Fibroblast of gingiva (primary cell): ENCODE measurements at places on chromosomes 2 and 18.

GRCh38 chr2:42558827-42559226, 9.6 kb upstream of the MTA3 start:
- no peak for DNase-seq

- DNase-seq, result no peak
Observed at GRCh38 chr18:2573408-2573807, 2.1 kb downstream of the NDC80 start.

- DNase-seq, result no peak
Observed at GRCh38 chr18:79789901-79790890, 7.5 kb upstream of the KCNG2 start.

DNA sequence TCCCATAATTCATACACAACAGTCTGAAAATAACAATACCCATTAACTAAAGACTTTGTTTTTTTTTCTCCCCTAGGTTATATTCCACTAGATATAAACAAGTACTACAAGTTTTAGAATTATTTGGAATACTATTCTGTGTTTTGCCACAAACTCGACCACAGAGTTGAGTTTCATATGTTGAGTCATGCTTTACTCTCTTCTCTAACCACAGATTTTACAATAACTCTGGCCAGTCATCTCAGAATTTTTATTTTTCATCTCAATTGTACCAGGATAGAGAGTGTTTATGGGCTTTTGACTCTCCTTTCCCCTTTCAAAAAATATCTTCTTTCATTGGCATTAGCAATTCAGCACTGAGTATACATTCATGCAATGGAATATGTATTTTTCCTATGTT, 348.7 kb upstream of the GALNT5 start:
- peak; percentile 62 for DNase-seq

DNA sequence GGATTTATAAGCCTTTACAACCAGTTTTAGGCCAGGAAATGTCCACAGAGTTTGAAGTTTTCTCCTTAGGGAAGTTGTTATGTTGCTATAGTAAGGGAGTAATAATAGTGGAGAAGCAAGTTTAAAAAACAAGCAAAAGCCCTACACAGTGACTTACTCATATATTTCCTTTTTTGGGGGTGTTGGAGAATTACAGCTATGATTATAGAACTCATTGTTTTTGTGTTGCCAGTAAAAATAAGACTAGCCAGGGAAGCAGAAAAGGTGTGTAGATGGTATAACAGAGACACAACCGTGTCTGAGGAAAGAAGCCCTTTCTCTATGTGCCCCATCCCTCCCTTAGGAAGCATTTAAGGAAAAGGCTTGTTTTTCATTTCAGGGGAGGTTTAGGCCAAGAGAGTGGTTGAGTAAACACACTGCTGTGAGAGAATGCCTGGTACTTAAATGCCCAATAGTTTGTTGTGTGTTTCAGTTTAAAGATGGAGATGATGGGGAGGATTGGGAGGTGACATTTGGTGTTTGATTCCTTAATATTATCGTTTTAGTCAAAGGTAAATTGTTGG, 2.3 kb downstream of the VAPA start:
- DNase-seq, result no peak

- DNase-seq, result no peak
Observed at GRCh38 chr2:80019571-80020460, 284.7 kb downstream of the LRRTM1 start.

DNA sequence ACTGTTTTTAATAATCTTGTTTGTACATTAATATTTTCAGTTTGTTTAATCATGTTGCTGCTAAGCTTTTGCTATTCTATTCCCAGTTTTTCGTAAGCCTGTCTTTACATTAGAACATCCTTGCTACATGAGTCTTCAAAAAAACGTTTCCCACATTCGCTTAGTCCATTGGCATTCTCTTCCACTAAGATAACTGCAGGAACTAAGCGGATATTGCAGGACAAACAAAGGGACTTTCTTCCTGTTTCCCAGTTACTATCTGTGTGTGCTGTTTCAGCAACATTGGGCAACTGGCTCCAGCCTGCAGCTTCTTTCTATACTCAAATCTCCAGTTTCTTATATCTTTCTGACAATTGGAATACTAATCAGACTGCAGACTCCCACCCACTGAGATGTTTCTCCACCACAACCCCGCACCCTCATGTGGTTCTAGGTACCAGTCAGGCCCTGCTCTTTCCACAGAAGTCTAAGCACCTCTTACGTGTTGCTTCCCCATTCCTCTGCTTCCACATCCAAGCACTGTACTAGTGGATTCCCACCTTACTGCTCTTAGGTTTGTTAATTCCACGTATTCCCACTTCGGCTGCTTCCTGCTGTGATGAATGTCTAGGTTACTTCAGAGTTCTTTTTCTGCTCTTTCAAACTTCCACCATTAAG, 420.3 kb downstream of the LRRTM4 start:
- DNase-seq, result no peak

- DNase-seq, result no peak
Observed at GRCh38 chr2:109538546-109538945, 75.2 kb downstream of the SEPTIN10 start.

DNA sequence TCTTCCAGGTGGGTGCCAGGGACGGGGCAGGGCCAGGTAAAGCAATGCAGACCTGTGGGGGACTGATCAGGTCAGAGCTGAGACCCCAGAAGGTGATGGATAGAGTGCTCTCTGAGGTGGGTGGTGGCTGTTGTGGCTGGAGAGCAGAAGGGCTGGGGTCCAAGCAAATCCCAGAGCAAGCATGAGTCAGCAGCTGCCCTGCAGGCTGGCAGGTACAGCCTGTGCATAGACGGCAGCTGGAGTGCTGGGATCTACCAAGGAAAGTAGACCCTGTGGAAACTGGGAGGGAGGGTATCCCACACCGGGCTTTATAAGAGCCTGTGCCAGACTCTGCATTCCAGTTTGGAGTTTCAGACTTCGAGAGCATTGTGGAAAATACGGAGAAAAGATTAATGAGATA, 663 bp downstream of the TRIM54 start:
- no peak for DNase-seq

GRCh38 chr2:135985826-135986393, 484 bp upstream of the DARS1 start:
- DNase-seq, result no peak

- no peak for DNase-seq
Observed at GRCh38 chr18:34529358-34530335, 180.5 kb upstream of the DTNA start.

GRCh38 chr2:104787298-104788065, 66.4 kb upstream of the POU3F3 start:
- DNase-seq, result no peak

GRCh38 chr18:21857871-21858270, 117.3 kb downstream of the MIB1 start:
- DNase-seq, result no peak

- DNase-seq, result no peak
Observed at GRCh38 chr18:24611075-24611474, 150.6 kb downstream of the HRH4 start.

DNA sequence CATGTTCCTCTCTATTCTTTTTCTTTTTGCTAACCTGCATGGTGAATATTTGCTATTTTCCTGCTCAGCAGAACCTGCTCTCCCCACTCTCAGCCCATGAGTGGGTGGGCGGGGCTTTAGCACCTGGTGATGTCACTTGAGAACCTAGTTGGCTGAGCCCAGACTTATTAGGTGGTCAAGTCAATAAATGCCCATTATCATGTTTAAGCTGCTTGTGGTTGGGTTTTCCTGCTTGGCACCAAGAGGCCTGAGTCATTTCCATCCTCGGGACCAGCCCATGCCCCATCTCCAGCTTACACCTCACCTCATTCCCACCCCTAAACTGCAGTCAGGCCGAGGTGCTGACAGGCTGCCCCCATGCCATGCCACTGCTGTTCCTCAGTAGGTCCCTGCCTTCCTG, 226.6 kb downstream of the ANKRD30B start:
- DNase-seq, result peak; percentile 24

DNA sequence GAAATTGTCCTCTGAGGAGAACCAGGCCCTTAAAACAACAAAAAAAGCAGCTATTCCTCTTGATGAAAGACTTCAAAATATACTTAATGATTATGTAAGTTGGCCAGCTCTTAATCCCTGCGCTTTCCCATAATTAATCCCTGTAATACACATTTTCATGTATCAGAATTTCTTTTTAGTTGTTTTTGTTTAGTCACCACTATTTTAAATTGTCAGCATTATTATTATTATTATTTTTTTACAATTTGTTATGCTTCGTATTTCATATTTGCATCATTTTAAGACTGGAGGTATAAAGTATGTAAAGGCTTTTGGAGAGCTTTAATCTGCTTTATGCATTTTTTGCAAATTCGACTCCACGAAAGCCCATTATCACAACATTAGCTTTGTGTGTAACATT, 152.9 kb downstream of the ACOXL start:
- no peak for DNase-seq

DNA sequence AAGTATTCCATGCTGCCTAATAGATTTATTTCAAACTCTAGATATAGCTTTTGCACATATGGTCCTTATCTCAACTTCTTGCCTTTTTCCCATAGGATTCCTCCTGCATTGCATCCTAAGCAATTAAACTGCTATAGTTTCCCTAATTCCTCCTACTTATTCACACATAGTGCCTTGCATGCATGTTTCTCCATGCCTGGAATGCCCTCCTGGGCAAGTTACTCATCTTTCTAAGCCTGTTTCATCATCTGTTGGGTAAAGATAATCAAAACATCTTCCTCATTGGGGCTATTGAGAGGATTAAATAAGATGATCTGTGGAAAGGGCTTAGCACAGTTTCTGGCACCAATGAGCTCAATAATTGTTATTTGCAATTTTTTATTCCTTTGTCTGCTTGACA, 726.5 kb downstream of the SLC4A3 start:
- peak; percentile 43 for DNase-seq

- DNase-seq, result no peak
Observed at GRCh38 chr2:134232461-134232860, 21.4 kb upstream of the MGAT5 start.

GRCh38 chr2:206526416-206526815, 83.1 kb downstream of the ADAM23 start:
- no peak for DNase-seq

DNA sequence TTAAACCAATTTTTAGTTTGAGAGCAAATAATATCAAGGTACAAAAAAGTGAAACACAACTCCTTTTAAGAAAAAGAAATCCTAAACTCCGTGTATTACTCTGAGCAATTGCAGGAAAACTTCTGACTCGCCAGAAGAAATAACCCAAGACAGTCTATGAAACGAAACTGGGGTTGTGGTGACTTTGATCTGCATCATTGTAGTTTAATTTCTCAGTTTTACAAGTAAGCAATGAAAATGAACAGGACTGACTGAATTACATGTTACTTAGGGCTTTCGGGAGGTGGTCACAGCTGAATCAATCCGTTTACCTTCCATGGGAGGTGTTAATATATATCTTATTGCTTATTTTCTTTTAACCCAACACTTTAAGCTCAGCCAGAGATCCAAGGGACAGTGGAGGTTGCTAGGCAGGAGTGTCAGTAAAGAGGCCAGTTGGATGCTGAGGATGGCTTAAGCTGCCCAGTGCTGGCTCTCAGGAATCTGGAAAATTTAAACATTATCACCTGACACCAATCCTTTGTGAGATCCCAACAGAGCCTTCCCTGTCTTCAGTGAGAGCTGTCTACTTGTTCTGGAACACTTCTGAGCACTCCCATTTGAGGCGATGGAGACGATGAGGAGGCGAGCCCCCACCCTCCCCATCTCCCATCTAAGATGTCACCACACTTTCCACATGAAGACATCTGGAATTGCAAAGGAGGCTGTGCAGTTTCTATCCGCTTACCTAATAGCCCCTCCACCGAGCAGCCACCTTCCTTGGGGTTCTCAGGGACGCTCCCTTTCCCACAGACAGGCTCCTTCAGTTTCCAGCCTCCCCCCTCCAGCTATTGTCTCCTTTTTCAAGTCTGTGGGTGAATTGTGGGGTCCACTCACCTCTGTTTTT, 3.6 kb upstream of the RAB31 start:
- no peak for DNase-seq

- no peak for DNase-seq
Observed at GRCh38 chr2:61410185-61410584, 60.7 kb downstream of the USP34 start.

- DNase-seq, result no peak
Observed at GRCh38 chr2:45145073-45145899, 136.0 kb upstream of the SIX2 start.

DNA sequence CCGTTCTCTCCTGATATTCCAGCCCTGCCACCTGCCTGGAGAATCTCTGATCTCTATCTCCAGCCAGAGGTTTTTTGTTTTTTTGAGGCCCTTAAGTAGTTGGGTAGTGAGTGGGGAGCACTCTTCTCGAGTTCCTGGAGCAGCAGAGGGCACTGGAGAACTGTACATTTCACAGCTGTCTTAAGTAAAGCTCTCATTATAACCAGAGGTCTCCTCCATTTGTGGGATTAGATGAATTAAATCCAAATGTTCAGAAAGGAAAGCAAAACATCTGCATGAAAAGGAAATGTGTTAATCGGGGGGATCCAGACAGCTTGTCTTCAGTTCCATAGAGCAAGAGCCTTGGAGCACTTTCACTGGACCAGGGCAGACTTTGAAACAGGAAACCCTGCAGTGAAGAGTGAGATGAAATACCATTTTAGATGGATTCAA, 32.8 kb downstream of the AOX1 start:
- peak; percentile 87 for DNase-seq

DNA sequence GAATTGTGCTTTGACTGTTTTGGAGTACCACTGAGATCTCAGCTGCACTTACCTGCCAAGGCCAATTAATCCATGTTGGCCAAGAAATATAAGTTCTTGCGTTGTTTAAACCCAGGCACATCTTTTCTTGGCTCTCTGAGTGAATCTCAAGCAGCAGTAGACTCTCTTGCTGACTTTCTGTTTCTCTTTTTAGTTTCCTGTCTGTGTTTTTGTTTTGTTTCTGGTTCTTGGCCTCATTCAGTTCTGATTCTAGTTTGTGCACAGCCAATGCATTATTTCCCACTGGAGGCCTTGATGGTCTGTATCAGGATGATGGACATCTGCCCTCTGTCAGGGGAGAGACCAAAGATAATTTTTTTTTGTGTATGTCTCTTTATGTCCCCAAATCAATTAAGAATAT, 379.4 kb downstream of the CDH2 start:
- DNase-seq, result no peak

DNA sequence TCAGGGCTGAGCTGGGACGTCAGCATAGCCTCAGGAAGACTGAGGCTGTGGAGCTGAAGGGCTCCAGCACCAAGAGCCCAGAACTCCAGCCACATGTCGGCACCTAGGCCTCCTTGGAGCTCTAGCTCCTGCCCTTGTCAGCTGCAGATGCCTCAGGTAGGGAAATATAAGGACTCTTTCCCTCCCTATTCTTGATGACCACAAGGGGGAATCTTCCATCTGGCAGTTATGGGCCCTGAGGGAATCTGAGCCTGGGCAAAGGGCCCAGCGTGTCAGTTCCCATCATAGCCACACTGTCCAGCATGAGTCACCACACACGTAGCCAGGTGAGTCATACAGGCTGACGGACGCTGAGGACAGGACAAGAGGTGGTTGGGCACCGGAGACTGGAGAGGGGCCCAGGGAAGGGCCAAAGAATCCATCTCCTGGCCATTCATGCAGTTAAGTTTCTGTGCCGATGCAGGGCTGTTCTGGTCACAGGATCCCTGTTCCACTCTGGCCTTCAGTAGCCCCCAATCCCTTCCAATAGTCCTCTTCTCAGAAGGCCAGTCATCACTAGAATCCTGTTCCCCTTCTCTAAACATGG, 1.8 kb downstream of the MPV17 start:
- peak; percentile 97 for DNase-seq

GRCh38 chr2:65434592-65435241, 2.3 kb upstream of the SPRED2 start:
- no peak for DNase-seq
